Breast epithelium (tissue), 4 donors: ENCODE measurements at places on chromosomes 6 and 20. TPM values are rescaled to one million over a fixed set of nuclear protein-coding genes. Genes with fewer than 3 reads are reported as not detected.
A peak's percentile ranks its signal among the peaks of the same experiment; 100 is the strongest.

NKAIN4 gene
- not detected for total RNA-seq

PRL gene
- total RNA-seq: not detected

SLC22A2 gene
- total RNA-seq: not detected

COL9A1 gene
- 0.32 TPM for total RNA-seq

TTLL9 gene
- 2.9 TPM for total RNA-seq

ABHD16B gene
- total RNA-seq: not detected

IPCEF1 gene
- total RNA-seq: 3.7 TPM

ULBP2 gene
- total RNA-seq: 1.3 TPM

STMND1 gene
- not detected for total RNA-seq

TRIM40 gene
- 0.33 TPM for total RNA-seq

MYT1 gene
- not detected for total RNA-seq

GRCh38 chr6:132482581-132482980, 30.3 kb downstream of the STX7 start:
- no peak for DNase-seq

DNA sequence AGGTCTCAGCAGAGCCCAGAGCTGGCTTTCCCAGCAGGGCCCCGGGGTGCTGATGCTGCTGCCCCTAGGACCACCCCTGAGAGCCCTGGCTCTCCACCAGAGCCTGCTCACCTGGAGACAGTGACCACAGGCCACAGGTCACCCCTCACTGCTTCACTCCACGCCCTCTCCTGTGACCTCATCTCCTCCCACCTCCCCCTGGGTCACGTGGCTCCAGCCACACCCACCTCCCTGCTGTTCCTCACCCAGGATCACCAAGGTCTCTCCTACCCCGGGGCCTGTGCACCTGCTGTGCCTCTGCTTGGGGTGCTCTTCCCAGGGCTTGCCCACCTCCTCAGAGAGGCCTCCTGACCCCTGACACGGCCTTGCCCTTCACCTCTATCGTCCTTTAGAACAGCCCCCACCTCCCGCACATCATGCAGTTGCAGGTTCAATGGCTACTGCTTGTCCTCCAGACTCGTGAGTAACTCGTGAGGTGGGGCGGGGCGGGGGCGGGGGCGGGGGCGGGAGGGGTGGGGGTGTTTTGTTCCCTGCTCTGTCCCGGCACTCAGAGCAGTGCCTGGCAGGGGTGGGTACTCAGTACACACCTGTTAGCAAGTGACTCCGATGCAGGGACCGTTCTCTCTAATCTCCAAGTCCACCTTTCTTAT, 468.0 kb downstream of the PREX1 start:
- DNase-seq: no peak

GRCh38 chr6:37783856-37784584, 35.5 kb upstream of the ZFAND3 start:
- no peak for DNase-seq

DNA sequence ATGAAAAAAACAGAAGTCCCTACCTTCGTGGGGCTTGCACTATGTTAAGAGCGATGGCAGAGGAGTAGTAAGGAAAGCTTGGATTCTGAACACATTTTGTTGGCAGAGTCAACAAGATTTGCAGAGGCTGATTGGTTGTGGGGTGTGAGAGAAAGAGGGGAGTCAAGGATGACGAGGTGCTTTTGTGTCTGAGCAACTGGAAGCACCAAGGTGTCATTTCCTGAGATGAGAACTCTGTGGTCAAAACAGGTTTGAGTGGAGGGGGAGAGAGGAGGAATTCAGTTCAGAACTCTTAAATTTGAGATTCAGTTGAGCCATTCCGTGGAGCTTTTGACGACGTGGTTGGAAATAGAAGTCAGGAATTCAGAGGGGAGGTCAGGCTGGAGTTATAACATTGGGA, 3.5 kb downstream of the OCSTAMP start:
- no peak for DNase-seq

DNA sequence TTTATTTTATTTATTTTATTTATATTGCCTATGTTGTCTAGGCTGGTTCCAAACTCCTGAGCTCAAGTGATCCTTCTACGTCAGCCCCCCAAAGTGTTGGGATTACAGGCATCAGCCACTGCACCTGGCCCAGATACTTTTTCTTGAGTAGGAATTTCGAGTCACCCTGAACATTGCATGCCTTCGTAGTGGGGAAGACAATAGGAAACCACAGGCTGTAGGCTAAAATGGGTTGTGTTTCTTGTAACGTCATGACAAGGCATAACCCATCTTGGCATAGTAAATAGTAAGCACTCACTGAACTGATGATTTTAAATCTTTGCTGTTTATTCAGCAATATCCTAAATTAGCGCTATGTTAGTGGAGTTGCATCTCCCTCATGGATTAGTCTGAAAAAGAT, 34.9 kb downstream of the PTPN1 start:
- DNase-seq: no peak

GRCh38 chr20:50111120-50111828, 1.7 kb downstream of the UBE2V1 start:
- no peak for DNase-seq

GRCh38 chr20:23159256-23159946, 73.3 kb upstream of the CD93 start:
- DNase-seq: no peak

DNA sequence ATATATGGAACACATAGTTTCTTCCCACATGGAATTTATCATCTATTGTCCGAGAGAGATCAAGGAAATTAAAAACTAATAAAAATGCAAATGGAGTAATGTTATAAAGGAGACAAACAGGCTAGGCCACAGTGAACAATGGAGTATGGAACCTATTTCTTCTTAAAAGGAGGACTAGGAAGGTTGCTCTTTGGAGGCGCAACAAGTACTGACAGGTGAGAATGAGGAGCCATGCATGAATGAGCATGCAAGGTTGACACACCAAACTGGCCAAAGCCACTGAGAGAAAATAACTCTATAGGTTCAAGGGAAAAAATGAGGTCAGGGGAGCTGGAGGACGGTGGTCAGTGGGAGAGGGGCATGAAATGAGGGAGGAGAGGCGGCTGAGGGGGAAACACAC, 40.9 kb downstream of the PSMB1 start:
- no peak for DNase-seq

DNA sequence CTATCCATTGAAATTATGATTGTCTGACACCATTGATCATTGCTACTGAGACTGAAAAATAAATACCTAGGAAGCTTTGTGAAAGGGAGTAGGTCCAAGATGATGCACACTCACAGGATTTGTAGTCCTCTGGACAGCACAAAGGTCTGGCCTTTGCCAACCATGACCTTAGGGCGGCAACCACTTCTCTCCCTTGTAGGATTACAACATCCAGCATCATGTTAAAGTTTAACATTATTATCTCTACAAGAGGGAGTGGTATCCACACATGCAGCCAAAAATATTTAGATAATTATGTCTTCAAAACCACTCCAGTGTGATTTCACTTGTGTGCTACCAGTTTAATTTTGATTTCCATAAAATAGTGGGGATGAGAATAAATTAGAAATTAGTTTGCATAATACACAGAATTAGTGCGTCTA, 51.1 kb upstream of the NHSL1 start:
- no peak for DNase-seq

DNA sequence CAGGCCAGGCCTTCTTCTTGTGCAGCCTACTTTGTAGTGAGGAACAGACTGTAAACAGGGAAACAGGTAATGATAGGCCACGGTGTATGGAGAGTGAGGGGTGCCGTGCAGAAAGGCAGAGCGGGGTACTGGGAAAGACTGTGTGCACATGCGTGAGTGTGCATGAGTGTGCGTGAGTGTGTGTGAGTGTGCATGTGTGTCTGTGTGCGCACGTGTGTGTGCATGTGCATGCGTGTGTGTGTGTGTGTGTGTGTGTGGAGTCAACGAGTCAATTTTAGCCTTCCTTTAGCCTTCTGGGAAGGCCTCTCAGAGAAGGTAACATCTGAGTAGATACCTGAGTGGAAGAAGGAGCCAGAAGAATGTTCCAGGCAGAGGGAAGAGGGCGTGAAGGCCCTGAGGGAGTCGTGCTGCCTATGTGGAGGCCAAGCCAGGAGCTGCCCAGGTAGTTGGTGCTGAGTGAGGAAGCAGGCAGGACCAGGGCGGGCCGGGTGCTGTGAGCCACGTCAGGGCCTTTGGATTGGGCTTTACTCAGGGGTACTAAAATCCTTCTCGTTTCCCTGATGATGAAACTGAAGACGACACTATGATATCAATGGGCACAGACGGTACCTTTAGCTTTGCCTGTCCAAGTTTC, 6.3 kb downstream of the APCDD1L start:
- no peak for DNase-seq

DNA sequence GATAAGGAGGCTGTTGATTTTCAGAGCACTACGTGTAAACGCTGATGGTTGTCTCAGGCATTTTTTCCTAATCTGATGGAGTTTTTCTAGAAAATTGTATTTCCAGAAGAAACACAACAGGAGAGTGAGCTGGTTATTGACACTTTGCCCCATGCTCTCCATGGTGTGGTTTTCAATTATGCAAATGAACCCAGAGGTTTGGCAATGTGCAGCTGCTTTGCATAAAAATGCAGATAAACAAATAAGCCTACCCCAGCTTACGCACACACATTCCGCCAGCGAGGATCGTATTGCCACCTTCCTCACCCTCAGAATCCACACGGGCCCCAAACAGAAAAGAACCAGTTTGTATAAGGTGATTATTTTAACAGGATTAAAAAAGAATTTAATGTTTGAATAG, 45.1 kb upstream of the FRMD1 start:
- no peak for DNase-seq

GRCh38 chr20:17610566-17611289, 40.9 kb downstream of the DSTN start:
- DNase-seq: peak; percentile 68

- DNase-seq: no peak
Measured at GRCh38 chr6:22221211-22221610, 75.6 kb downstream of the PRL start.

DNA sequence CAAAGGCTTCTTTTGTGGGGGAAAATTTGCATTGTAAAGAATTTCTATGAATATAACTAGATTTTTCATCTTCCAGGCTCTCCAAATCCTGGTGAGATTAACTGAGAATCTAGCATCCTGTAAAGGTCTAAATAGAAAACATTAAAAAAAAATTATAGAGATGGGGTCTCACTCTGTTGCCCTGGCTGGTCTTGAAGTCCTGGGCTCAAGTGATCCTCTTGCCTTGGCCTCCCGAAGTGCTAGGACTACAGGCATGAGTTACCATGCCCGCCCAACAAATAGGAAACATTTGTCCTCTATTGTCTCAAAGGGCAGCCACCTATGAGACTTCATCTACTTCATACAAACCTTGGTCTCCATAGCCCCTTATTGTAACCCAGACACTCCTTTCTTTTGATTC, 25.2 kb upstream of the NCOA3 start:
- no peak for DNase-seq

DNA sequence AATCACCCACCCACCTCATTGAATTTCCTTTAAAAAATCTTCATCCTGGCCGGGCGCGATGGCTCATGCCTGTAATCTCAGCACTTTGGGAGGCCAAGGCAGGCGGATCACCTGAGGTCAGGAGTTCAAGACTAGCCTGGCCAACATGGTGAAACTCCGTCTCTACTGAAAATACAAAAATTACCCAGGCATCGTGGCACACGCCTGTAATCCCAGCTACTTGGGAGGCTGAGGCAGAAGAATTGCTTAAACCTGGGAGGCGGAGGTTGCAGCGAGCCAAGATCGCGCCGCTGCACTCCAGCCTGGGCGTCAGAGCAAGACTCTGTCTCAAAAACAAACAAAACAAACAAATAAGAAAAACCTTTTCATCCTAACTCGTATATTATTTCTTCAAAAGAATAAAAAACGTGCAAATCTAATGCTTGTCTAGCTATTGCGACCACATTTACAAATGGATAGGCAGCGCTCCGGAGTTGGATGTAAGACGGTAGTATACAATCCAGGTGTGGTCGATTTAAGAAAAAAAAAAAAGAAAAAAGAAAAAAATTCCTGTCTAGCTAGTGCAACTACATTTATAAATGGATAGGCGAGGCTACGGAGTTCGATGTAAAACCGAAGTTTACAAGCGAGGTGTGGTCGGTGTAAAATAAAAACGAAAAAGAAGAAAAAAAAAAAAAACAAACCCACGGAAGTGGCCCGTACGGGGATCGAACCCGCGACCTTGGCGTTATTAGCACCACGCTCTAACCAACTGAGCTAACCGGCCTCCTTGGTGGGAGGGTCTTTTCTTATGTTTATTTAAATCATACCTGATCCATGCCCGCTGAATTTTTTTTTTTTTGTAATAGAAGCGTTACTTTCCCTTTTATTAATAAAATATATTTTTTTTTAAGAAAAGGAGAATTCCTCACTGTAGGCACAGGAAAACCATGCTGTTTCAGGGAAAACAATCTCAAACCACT, 70.7 kb upstream of the PRSS16 start:
- DNase-seq: no peak

DNA sequence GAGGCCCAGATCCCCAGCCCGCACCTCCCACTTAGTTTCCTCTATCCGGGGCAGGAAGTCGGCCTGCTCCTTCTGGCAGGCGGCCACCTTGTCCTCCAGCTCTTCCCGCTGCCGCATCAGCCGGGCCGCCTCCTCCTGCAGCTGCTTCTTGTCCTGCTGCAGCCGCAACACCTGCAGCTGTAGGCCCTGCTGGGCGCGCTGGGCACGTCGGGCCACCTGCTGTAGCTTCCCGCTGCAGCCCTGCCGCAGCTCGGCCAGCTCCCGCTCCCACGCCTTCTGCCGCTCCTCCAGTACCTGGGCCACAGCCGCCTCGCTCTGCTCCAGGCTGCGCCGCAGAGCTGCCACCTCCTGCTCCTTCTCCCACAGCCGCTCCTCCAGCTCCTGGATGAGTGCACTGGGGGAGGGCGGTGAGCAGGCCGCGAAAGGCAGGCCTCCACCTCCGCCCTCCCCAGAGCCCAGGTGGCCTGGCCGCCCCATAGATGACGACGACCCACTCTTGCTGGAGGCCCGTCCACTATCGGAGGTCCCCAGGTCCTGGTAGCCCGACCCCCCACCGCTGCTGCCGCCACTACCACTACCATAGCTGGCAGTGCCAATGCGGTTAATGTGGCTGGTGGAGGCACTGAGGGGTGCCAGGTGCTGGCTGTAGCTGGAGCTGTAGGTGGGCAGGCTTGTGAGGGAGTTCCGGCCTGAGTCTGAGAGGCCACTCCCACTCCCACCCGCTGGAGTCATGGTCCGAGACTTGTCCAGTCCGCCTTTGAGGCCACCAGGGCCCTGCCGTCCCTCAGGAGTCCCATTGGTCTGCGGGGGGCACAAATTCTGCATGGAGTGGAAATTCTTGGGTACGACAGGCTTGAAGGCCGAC, 6.0 kb upstream of the FASTKD5 start:
- DNase-seq: no peak

- no peak for DNase-seq
Measured at GRCh38 chr6:3337521-3338350, 79.0 kb downstream of the PSMG4 start.

DNA sequence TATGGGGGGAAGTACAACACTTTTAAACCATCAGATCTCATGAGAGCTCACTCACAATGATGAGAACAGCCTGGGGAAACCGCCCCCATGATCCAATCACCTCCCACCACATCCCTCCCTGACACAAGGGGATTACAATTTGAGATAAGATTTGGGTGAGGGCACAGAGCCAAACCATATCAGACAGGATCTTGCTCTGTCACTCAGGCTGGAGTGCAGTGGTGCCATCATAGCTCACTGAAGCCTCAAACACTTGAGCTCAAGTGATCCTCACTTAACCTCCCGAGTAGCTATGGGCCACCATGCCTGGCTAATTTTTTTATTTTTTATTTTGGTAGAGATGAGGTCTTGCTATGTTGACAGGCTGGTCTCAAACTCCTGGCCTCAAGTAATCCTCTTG, 5.1 kb upstream of the IYD start:
- DNase-seq: no peak

- DNase-seq: no peak
Measured at GRCh38 chr6:111276335-111276734, 189.0 kb downstream of the SLC16A10 start.

- DNase-seq: no peak
Measured at GRCh38 chr6:159941286-159942113, 27.4 kb upstream of the IGF2R start.

GRCh38 chr6:21518317-21518716, 75.2 kb upstream of the SOX4 start:
- no peak for DNase-seq
